Cerebellum (tissue), 4 donors: ENCODE measurements at places on chromosomes 16 and 17.
A peak's percentile ranks its signal among the peaks of the same experiment; 100 is the strongest.

DNA sequence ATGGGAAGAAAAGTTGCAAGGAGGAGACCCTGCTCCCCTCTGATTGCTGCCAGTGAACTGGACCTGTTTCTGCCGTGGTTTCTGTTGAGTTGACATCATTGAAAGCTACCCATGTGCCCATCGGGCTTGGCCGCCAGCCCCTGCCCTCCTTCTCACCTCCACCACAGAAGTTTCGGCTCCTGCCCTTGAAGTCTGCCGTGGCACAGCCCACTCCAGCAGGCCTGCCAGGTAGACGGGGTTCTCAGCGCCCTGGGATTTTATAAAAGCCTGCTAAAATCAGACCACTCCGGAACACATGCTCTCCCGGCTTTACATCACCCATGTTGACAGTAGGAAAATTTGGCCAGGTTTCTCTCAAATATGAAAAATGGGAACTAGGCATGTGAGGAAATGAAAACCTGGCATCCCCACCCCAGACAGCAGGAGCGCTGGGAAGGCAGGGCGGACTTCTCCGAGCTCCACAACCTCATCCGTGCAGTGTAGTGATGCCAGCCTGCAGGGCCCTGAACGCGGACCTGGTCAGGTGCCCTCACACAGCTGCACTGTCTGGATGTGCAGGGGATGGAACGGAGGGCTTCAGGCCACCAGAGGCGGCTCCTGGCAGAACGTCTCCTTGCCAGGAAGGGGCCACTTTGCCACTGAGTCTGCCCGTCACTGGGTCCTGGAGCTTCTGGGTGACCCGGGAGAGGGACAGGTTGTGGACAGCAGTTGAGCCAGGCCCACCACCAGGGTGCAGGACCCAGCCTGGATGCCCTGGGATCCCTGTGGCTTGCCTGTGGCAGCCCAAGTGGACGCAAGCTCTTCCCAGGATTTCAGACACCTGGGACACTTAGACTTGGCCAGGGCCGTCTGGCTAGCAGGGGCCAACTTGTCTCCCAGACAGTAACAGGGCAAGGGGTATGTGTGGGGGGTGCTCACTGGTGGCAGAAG lies 6.9 kb upstream of the GSE1 start:
- DNase-seq = peak; percentile 70

- DNase-seq = no peak
These were observed 7.4 kb upstream of the PSMC5 start for GRCh38 chr17:63819585-63820537.

DNA sequence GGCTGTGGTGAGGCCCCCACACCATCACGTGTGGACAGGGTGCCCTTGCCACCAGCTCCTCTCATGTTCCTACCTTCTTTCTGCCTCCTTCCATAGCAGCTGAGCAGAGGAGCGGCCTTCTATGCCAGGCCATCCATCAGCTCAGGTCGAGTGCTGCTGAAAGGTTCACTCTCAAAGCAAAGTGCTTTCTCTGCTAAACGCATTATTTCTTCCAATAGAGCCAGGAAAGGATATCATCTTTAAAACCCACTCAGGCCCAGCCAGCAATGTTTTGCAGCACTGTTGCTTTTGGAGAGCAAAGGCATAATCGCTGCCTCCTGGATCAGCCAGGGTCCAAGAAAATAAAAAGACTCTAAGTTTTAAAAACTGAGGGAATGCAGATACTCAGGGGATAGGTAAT lies 54.9 kb upstream of the GPRC5B start:
- no peak for DNase-seq

DNA sequence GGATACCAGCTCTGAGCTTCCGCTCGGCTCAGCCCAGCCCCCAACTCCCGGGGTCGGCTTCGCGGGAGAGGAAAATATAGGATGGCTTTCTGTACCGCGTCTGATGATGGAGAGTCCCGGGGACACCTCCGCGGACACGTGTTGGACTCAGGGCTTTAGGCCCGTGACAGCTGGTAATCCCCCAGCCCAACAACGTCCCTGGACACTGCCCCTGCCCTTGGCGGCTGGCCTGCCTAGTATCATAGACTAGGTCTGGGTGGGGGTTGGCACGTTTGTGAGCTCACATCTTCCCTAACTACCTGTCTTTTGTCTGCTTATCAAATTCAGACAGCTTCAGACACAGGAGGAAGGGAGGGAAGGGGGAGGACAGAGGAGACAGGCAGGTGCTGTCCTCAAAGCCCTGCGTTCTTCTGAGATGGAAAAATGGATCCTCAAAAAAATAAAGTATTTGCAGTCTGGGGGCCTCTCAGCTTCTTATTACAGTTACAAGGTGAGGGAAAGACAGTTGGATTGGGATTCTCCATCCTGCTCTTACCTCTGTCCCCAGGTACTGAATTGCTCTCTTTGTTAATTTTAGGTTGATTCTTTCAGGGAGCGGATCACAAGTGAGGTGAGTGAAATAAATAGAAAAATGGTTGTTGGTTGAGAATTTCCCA lies 698 bp downstream of the PSME3 start:
- DNase-seq = no peak

- DNase-seq = peak; percentile 68
These were observed 2.9 kb downstream of the GSE1 start for GRCh38 chr16:85615852-85616606.
